Hypothalamus (tissue), 51 donors: ENCODE measurements at places on chromosomes 1 and 21.

GRCh38 chr1:229184066-229184465 is 86.8 kb upstream of the RAB4A start:
- no peak for DNase-seq

- no peak for DNase-seq
These were observed 262.0 kb downstream of the HMCN1 start for GRCh38 chr1:185996211-185996610.

- DNase-seq = peak; percentile 77
These were observed 21.7 kb downstream of the RHBG start for GRCh38 chr1:156390469-156391365.

GRCh38 chr21:42421018-42421793 is 17.5 kb downstream of the UBASH3A start:
- DNase-seq = no peak

DNA sequence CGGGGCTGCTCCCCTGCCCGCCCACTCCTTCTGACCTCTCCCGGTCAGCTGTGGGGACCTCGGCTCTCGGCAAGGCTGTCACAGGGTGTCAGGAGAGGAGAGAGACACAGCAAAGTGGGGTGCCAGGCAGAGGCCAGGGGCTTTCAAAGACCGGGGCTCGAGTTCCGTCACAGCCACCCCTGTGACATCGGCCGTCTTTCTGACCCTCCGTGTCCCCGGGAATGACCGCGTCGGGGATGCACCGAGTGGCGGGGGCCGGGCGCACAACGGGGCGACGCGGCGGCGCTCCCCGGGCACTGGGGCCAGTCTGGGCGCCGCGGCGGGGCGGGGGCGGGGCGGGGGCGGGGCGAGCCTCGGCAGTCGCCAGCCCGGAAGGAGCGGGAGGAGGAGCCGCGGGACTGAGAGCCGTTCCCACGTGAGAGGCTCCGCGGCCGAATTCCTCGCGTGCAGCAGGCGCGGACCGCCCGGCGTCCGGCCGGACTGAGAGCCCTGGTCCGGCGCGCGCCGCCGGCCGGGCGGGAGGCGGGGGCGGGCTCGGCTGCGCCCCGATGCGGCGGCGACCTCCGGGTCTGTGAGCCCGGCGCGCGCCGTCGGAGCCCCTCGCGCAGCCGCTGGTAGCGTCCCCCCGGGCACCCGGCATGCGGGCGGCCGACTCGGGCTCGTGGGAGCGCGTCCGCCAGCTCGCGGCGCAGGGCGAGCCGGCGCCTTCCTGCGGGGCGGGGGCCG is 229.7 kb upstream of the TMEM51 start:
- peak; percentile 47 for DNase-seq
